NCI-H69 (cell line): ENCODE measurements at places on chromosomes 3 and 15.

- DNase-seq: peak; percentile 98
Observed at GRCh38 chr15:28021281-28022039, 77.7 kb downstream of the OCA2 start.

DNA sequence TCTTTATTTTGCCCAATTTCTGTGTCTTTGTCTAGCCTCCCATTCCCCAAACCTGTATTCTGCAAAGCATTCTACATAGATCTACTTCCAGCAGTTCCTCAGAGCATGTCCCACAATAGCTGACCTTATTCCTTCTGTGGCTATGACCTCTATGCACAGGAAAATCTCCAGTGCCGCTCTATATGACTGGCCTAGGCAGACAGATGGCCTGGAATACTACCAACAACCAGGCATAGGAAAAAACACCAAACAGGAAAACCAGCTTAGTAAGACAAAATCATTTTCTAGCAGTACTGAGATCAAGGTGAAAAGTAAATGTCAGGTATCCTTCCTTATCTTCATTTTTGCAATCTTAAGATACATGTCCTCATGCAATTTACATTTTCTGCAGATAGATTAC, 1115.0 kb downstream of the IGSF11 start:
- no peak for DNase-seq

- DNase-seq: peak; percentile 54
Observed at GRCh38 chr3:143775459-143775858, 72.8 kb downstream of the SLC9A9 start.

GRCh38 chr3:137259701-137260100, 301.9 kb downstream of the IL20RB start:
- DNase-seq: peak; percentile 1

- DNase-seq: peak; percentile 82
Observed at GRCh38 chr15:40843885-40844695, at the start of gene SPINT1. SPINT1 (plus strand) TSS chr15:40844048; CDS start chr15:40844555, 507 bp downstream.

- DNase-seq: no peak
Observed at GRCh38 chr3:16704941-16705340, 99.7 kb upstream of the DAZL start.

DNA sequence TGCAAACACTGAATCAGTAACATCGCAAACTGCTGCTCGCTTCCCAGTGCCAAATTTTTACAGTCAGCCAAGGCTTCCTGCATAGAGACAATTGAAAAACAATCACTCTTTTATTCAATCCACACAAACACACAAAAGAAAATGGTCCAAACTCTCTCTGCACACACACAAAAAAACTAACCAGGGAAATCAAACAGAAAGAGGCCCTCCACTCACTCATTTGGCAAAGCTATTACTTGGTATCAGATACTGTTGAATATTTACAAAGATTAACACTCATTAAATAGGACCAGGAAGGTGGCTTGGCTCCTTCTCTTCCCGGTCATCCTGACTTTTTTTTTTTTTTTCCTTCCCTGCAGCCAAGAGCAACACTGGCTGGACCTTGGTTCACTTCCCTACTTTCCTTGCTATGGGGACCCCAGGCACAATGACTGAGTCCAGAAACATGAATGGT, 62.4 kb upstream of the SPATA12 start:
- no peak for DNase-seq

GRCh38 chr15:63121382-63122001, at the start of gene LACTB:
LACTB (plus strand) TSS chr15:63121861; CDS start chr15:63121872, 11 bp downstream.
- peak; percentile 94 for DNase-seq

- DNase-seq: no peak
Observed at GRCh38 chr3:161284989-161285388, 63.9 kb downstream of the NMD3 start.

DNA sequence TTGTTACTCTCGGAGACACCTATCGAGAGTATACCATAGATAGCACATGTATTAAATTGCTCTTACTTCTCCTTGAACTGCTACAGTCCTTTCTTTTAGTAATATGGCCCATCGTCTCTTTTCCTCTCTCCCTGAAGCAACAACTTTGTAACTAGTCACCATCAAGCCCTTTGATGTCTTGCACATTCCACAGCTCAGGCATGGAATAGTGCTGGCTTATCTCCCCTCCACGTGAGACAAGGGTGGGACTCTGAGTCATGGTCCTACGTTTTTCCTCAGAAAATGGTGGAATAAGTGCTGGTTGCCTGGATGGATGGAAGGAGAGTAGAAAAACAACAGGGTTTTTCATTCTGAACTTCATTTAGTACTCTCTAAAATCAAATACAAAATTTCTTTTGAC, 163.3 kb upstream of the MBNL1 start:
- DNase-seq: no peak

GRCh38 chr15:33032053-33032452, 162.5 kb downstream of the FMN1 start:
- no peak for DNase-seq

DNA sequence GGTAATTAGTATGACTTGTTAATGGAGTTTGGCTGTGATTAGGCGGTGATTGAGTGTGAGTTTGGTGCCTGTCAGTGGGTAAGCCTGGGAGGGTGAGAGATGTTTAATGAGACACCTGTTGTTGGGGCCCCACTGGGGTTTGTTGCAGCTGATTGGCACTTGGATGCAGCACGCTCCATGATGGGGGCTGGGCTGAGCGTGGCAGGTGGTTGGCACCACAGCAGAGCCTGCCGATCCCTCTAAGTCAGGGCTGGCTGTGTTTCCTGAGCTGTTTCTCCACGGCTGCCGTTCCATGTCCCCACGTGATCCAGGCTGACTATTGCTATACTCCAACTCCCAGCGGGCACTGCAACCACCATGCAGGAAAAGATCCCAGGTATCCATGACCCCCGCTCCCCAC, 93.5 kb upstream of the ARRDC4 start:
- DNase-seq: peak; percentile 60

GRCh38 chr15:88634449-88634848, 4.4 kb upstream of the ISG20 start:
- no peak for DNase-seq

DNA sequence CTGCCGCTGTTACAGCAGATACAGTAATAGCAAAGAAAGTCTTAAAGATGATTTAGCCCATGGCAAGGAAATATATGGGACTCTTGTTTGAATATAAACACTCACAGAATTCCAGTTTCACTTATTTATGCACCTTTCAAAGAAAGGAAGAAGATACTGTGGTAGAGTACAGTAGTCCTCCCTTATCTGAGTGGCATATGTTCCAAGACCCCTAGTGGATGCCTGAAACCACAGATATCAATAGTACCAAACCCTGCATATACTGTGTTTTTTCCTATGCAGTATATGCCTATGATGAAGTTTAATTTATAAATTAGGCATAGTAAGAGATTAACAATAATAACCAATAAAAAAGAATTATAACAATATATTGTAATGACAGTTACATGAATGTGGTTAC, 8.2 kb downstream of the MAP2K1 start:
- no peak for DNase-seq

GRCh38 chr3:195511136-195511535, 32.0 kb downstream of the PPP1R2 start:
- DNase-seq: no peak

GRCh38 chr3:177144922-177145321, 52.4 kb downstream of the TBL1XR1 start:
- no peak for DNase-seq

DNA sequence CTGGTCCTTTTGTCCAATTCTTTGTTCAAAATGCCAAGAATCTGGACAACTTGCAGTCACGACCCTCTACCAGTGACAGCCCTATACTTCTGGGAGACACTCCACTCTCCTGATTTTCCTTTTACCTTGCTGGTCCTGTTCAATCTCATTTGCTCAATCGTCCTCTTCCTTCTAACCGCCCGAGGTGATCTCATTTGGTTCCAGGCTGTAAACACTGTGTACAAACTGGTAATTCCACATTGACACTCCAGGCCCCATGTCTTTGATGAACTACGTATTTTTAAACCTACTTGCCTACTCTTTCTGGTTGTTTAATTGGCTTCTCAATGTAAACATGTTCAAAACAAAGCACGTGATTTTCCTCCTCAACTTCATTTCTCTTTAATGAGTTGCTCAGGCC, 23.7 kb upstream of the C3orf49 start:
- DNase-seq: peak; percentile 22

GRCh38 chr15:75063338-75063737, 39.9 kb downstream of the PPCDC start:
- DNase-seq: no peak

DNA sequence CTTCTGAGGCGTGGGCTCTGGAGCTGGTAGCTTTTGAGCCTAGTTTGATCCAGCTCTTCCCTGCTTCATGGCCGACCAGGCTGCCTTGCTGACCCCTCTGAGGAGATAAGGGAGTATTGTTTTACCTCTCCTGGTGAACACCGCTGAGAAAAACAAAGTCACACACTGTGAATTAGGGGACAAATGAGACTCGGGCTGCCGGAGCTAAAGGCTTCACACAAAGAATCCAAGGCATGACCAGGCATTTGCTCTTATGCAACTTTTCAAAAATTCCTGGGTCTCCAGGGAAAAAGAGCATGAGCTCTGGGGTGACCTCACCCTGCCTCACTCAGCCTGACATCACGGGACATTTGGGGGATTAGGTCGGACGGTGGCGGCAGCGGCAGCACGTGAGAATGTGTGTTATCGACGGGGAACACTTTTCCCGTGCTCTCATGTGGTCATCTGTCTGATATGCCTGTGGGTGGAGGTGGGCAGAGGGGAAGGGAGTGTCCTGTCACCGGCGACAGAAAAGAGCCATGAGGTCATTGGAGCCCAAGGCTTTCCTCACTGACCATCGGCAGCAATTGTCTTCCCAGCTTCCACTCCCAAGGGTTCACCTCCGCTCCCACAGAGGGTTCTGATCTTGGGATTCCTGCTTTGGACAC, 61.0 kb downstream of the TMEM44 start:
- no peak for DNase-seq

GRCh38 chr15:39173426-39173825, 407.5 kb upstream of the THBS1 start:
- DNase-seq: no peak

DNA sequence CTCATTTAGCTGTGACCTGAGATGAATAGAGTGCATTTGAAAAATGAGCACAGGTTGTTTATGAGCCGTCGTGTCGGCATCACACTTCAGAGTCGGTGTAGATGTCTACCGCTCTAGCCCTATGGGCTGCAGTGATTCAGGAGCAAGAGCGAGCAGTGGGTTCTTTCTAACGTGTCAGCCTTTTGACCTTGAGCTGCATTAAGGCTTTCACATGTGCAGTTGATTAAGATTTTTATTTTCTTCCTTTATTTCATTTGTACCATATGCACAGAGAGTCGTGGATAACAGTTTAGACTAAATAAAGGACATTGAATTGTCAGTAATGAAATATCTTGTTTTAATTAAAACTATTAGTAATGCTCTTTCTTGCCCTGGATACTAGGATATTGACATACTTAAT, 368.2 kb downstream of the PTPRG start:
- no peak for DNase-seq

- no peak for DNase-seq
Observed at GRCh38 chr15:58556541-58556940, 124.8 kb downstream of the LIPC start.

GRCh38 chr3:30286007-30286669, 320.3 kb upstream of the TGFBR2 start:
- DNase-seq: peak; percentile 88

GRCh38 chr15:59338414-59338813, 34.3 kb downstream of the MYO1E start:
- no peak for DNase-seq

GRCh38 chr15:98124581-98124980, 164.1 kb downstream of the ARRDC4 start:
- no peak for DNase-seq

DNA sequence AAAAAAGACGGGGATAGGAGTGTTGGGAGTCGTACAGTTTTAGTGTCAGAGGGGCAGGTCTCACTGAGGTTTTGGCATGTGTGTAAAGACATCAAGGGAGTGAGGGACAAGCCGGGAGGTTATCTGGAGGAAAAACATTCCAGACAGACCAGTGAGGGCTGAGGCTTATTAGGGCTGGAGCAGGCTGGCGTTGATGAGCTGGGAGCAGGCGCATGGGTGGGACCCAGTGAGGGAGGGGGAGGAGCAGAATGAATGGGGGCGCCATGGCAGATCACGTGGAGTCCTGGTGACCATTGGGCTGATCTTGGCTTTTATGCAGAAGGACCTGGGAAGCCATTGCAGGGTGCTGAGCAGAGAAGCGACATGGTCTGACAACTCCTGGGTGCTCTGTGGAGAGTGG, 180.2 kb downstream of the SLCO3A1 start:
- DNase-seq: no peak

- DNase-seq: no peak
Observed at GRCh38 chr15:80613762-80614365, 81.2 kb upstream of the ABHD17C start.

- DNase-seq: peak; percentile 77
Observed at GRCh38 chr3:20055020-20055775, 15.0 kb downstream of the KAT2B start.

DNA sequence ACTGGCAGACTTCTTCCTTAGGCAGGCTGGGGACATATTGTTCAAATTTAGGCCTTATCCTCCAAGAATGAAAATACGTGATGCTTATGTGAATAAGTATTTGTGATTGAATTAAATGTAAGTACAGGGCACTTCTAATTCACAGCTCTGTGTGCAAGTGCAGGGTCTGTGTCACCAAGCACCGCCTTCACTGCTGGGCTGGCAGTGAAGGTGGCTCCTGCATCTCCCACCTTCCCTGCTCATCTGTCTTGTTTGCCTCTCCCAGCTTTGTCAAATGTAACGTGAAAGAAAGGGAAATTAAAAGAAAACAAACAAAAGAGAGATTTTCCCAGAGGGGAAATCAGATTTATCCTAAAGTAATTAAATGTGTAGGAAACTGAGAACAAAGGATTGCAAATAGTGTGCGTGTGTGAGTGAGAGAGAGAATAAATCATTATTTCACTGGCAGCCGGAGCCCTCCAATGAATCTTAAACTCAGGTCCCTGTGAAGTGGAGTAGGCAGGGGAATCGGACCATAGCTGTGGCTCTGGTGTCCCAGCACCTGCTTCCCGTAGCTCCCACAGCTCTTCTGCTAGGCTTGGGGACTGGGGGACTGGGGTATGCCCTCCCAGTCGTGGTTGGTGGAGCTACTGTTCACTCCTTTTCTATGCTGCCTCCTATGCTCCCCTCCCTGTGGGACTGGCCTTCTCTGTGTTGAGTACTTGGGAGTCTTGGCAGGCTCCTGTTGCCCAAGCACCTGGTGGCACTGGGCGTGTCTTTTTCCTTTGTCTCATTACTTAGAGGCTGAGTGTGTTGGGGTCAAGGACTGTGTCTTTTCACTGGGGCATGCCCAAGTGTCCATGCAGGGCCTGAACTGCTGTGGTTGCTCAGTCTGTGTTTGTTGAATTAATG, 222.2 kb downstream of the EPHB1 start:
- DNase-seq: peak; percentile 67

- DNase-seq: no peak
Observed at GRCh38 chr15:71336671-71337070, 221.4 kb downstream of the THSD4 start.

GRCh38 chr3:58471025-58471887, 20.6 kb upstream of the KCTD6 start:
- peak; percentile 96 for DNase-seq
